ENCODE measurements at places on chromosomes 5 and 9.

- peak; percentile 29 for DNase-seq
Measured at GRCh38 chr9:136090056-136090735, 4.9 kb downstream of the NACC2 start.

- DNase-seq = no peak
Measured at GRCh38 chr5:1722877-1723276, 76.8 kb downstream of the MRPL36 start.

GRCh38 chr5:168737066-168737465, 157.9 kb upstream of the PANK3 start:
- DNase-seq = no peak

GRCh38 chr9:106883030-106883429, 20.1 kb downstream of the ZNF462 start:
- no peak for DNase-seq

DNA sequence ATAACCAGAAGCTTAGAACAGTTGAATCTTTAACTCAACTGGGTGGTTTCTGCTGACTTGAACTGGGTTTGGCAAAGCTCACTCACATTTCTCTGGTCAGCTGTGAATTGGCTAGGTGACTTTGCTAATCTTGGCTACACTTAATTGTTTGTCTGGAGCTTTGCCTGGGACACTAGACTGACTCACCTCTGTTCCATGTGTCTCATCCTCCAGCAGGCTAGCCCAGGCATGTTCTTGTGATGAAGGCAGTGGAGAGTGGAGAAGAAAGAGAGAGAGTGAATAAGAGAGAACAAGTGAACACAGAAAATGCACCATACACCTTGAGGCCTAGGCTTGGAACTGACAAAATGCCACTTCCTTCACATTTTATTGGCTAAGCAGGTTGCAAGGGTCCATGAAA, 32.6 kb downstream of the SPATA31D1 start:
- DNase-seq = no peak

DNA sequence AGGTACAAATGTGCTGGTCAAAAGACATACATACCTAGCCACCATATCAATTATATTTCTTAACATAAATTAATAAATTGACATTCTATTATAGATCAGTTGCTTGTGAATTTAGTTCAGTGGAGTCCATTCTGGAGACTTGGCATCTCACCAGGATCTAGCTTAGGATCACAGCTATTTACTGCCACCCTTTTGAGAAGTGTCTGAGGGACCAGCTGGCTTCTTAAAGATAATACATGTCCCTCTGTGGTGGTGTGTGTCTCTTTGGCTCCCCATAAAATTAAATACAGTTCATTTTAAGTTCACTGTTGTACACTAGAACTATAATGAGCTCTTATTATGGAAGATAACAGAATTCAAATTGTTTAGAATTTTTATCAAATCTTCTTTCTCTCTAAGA, 290.7 kb downstream of the PRELID2 start:
- no peak for DNase-seq

DNA sequence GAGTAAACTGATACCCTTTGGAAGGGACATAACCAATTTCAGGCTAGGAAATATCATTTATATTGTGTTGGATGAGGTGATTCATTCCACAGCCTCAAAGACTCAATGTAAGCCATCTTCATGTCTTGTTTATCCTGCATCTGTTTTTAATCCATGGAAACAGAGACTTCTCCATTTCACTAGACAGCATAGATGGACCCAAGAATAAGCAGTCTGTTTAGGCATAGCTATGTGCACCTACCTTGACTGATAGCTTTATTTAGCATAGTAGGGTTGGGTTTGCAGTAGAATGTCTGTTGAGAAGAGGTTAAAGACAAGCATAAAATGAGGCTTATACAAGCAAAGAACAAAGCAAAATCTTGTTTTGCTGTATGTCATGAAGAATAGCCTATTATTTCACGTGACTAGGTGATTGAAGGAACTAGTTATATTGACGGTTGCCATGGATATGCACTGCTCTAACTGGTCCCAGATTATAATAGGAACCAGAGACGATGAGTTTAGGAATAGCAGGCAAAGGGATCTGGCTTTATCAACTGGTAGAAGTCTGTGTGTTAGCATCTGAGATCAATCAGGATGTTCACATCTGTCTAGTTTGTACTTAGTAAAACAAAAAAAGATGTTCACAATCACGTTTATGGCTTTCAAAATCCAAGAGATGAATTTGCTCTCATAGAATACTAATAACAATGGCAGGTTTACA, 154.8 kb upstream of the KLF9 start:
- DNase-seq = no peak

DNA sequence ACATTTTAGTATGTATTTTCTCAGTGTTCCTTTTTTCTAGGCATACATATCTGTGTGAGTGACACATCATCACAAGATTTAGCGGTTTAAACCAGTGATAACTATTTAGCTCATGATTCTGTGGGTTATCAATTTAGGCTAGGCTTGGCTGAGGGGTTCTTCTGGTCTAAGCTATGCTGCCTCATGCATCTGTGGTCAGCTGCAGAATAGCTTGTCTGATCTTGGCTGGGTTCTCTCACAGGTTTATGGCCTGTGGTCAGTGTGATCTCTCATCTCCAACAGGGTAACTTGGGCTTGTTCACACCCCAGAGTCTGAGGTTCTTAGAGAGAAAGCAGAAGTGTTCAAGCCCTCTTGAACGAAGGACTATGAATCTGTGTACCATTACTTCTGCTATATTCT, 363.3 kb downstream of the KDM4C start:
- no peak for DNase-seq

DNA sequence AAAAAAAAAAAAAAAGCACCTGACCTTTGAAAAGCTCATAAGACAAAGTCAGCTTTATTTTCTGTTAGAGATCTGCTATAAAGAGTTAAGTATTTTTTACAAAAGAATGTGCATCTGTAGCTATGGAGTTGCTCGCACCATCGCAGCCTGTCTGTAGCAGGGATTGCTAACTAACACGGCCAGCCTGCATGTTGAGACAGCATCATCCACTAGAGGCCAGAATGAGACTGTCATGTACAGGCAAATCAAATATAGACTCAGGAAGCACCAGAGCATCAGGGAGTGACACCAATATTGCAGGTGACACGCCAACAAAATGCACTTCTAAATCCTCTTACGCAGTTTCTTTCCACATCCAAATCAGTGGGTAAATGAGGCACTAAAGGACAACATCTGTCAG, 136.3 kb upstream of the RASEF start:
- peak; percentile 6 for DNase-seq

DNA sequence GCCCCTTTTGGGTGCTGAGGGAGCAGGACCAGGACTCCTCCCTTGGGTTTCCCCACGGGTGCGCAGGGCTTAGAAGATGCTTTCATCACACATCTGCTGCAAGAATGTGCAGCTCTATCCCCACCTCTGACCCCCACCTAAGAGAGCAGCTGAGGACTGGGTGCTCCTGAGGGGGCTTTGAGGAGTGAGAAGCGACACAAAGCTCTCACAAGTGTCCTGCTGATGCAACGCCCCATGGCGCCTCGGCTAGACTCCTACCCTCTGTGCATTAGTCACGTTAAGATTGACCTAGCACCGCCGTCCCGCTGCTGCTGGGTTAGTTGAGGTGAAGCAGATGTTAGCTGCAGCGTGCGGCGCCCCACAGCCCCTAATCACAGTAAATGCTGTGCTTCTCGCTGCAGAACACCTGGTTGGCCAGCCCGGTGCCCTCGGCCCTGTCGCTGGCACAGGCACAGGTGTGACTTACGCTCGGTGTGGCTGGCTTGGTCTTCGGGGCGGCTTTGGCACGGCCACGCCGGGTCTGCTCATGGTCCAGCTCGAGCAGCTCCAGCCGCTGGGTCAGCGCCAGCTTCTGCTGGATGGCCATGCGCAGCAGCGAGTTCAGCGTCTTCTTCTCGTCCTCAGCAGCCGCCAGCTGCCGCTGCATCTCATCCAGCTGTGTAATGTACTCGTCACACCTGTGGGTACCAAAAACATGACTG, 45.0 kb upstream of the IPPK start:
- DNase-seq = no peak

DNA sequence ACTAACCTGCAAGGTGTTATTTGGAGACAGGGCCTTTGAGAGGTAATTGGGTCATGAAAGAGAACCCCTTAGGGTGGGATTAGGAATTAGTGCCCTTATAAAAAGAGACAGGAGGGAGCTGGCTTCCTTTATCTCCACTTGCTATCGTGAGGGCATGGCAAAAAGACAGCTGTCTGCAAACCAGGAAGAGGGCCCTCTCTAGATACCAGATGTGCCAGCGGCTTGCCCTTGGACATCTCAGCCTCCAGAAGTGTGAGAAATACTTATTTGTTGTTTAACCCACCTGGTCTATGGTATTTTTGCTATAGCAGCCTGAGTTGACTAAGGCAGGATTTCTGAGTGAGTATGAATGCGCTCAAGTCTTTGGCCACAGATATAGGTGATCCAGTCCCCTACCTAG, 978 bp upstream of the RGS14 start:
- no peak for DNase-seq

DNA sequence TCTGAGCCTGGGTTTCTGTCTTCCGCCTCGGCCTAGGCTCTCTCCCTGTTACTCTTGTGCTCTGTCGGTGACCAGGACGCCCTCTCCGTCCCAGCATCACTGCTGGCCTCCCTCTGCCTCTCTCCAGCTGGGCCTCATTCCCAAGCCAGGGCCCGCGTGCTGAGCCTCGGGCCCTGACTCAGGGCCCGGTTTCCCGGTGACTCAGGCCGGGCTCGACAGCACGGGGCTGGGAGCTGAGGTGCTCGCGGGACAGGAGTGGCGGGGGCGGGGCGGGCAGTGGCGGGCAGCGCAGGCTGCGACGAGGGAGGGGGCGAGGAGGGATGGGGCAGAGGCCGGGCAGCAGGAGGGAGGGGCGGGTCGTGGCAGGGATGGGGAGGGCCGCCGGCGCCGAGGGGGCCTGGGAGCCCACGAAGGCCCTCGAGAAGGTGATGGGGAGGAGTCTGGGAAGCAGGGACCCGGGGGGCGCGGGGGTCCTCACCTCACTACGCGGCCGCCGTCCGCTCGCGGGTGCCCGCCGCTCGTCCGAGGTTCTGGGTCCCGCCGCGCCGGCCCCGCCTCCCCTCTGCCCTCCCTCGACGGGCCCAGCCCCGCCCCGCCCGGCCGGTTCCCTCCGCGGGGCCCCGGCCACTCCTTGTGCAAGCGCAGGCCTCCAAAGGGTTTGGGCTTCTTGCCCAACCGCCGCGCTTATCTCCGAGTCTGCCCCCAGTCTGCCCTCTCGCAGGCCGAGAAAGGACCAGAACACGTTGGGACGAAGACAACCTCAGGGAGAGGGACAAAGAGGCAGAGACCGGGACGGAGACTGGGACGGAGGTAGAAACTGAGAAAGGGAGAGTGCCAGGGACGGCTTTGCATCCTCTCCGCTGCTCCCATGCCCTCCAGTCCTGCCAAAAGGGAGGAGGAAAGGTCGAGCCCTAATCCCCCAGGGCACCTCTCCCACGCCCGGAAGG, at the start of gene ARAP3:
Gene ARAP3 (minus strand): TSS at position 536 of the 947 bp plus-strand sequence. CDS start 1,744 bp downstream, outside the sequence.
- DNase-seq = peak; percentile 79

DNA sequence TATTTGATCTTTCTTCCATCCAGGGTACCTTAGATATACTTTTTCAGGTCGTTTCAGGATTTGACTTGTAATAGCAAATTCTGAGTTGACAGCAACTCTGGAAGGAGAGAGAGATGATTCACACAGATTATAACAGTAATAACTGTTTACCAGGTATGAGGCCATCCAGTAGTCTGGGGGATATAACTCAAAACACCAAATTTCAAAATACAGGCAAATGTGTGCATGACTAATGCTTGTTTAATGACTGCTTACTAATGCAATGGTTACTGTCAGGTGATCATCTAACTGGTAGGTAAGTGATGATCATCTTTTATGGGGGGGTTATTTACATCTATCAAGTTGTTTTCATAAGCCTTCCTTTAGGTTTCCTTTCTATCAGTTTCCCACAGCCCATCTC, 412.3 kb downstream of the MAT2B start:
- peak; percentile 40 for DNase-seq

GRCh38 chr9:110975969-110976368, 62.3 kb downstream of the LPAR1 start:
- DNase-seq = peak; percentile 32

DNA sequence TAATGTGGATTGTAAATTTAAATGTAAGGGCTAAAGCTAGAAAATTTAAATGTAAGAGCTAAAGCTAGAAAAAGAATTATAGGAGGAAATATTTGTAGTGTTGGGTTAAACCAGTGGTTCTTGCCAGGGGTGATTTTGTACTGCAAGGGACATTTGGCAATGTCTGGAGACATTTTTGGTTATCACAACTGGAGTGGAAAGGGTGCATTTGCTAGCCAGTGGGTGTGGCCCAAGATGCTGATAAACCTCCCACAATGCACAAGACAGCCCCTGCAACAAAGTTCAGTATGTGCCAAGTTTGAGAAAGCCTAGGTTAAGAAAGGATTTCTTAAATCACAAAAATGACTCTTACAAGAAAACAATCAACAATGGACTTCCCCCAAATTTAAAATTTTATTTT, 31.6 kb upstream of the ELL2 start:
- no peak for DNase-seq

DNA sequence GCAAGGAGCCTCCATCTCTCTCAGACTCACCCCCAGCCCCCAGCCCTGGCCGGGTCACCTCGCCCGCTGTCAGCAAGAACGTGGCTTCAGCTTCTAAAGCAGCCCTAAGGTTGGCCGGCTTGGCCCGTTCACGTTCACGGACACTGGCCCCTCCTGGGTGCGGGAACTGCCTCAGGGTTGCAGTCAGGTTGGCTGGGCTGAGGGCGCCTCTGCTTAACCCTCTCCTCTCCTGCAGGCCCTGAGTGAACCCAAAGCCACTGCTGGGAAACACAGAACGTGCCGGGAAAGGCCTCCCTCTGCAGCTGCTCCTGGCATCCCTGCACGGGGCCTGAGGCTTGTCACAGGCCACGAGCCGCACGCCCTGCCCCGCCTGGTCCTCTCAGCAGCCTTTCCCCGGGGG, 40.1 kb upstream of the UBAC1 start:
- no peak for DNase-seq

GRCh38 chr9:95336281-95336680, 18.8 kb upstream of the FANCC start:
- no peak for DNase-seq

DNA sequence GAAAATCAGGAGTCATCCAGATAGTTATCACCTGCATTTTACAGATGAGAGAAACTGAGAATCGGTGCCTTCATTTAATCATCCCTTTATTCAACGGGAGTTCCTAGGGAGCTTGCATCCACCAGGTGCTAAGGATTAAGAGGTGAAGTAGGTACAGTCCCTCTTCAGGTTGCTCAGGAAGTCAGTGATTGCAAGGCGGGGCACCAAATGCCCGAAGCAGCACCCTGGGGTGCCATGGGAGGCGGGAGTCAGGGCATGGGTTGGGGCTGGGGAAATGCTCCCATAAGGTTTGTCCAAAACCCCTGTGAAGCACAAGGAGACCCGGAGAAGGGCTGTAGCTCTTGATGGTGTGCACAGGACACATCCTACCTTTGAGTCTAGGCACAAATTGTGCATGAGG, 98.8 kb upstream of the KLF4 start:
- DNase-seq = no peak

GRCh38 chr9:71690063-71690688, 78.1 kb downstream of the CEMIP2 start:
- DNase-seq = peak; percentile 58

GRCh38 chr9:131575946-131576853, 30.9 kb downstream of the PRRT1B start:
- DNase-seq = no peak
